Nephron progenitor cell (in vitro differentiated cells): ENCODE measurements at places on chromosomes 2 and 18.

GRCh38 chr2:107340955-107341354 is 455.0 kb upstream of the ST6GAL2 start:
- no peak for DNase-seq
- H3K36me3 ChIP-seq, result no peaks in the 10 kb centered on the region
- H3K27ac ChIP-seq, result no peak overlapping the region
- H3K27me3 ChIP-seq, result no peaks in the 10 kb centered on the region

GRCh38 chr18:23057096-23057495 is 78.2 kb upstream of the CABLES1 start:
- H3K4me3 ChIP-seq, result no peak overlapping the region
- peaks cover 20% of the 10 kb centered on the region for H3K27me3 ChIP-seq
- no peak overlapping the region for H3K27ac ChIP-seq
- peaks cover 21% of the 10 kb centered on the region for H3K4me1 ChIP-seq
- peaks cover 5% of the 10 kb centered on the region for H3K36me3 ChIP-seq

- peaks cover 69% of the 10 kb centered on the region for H3K4me1 ChIP-seq
- H3K27me3 ChIP-seq, result no peaks in the 10 kb centered on the region
- peak overlapping the region; percentile 25 for H3K4me3 ChIP-seq
- peaks cover 14% of the 10 kb centered on the region for H3K36me3 ChIP-seq
- DNase-seq, result peak; percentile 34
These were observed 210.3 kb upstream of the RBMS1 start for GRCh38 chr2:160703648-160704585.

GRCh38 chr2:241564596-241565410 is 6.3 kb downstream of the BOK start:
- H3K27me3 ChIP-seq, result peaks cover 23% of the 10 kb centered on the region
- DNase-seq, result peak; percentile 31
- H3K27ac ChIP-seq, result no peak overlapping the region
- H3K4me3 ChIP-seq, result no peak overlapping the region
- H3K4me1 ChIP-seq, result peaks cover 25% of the 10 kb centered on the region
